ENCODE measurements at places on chromosomes 16 and 17. TPM values are rescaled to one million over a fixed set of nuclear protein-coding genes. Genes with fewer than 3 reads are reported as not detected.

Gene HOXB8
- not detected for total RNA-seq

Gene B3GNT9
- total RNA-seq: 37.3 TPM

Gene CACNG5
- not detected for total RNA-seq

Gene HSD17B2
- 10.4 TPM for total RNA-seq

Gene OR4D1
- 4.6 TPM for total RNA-seq

Gene OR1A1
- total RNA-seq: 5.5 TPM

Gene SMURF2
- total RNA-seq: 36.6 TPM

Measured in umbilical cord (tissue), 2 donors.